H1 (cell line): ENCODE measurements at places on chromosomes 6 and 20.

GRCh38 chr6:112503091-112503596 is 156.0 kb downstream of the RFPL4B start:
- no peak for DNase-seq

GRCh38 chr6:164741938-164742451 is 567.4 kb downstream of the C6orf118 start:
- no peak for DNase-seq

GRCh38 chr6:111776236-111777221 is 96.7 kb downstream of the FYN start:
- DNase-seq: no peak

DNA sequence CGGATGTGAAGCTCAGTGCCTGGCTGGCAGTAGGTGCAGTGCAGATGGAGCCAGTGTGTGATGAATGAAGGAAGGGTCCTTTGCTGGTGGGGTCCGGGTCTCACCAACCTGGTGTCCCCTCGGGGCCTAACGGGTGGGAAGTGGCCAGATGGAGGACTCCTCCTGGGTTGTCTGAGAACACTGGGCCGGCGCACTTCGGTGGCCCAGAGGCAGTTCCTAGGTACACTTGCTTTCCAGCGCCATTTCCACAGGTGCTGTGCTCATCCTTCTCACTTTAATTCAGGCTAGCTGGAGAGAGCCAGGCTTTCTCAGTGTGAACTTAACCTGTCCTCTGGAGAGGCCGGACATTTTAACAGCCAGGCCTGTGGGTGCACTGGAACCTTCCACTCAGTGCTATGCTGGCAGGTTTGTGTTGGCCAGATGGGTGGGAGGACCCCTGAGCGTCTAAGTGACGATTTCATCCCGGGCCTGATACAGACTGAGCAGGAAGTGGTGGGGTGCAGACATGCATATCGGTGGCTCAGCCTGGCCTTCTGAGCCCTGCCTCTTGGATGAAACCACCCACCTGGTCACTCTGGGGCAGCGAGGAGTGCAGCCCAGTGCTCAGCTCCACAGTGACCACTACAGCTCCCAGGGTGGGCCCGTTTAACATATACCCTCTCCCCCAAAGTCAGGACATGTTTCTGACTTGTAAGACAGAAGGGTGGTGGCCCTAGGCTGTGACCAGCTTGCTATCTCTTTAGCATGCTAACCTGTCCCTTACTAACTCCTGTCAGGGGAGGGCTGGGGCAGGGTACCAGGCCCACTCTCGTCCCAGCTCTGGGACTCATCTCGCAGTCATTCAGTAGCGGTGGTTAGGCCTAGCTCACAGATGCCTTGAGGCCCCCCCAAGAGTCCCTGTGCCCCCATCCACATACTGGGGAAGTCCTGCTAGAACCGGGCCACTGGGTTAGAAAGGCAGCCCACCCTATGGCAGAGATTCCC is 8.2 kb upstream of the PYGB start:
- DNase-seq: no peak

DNA sequence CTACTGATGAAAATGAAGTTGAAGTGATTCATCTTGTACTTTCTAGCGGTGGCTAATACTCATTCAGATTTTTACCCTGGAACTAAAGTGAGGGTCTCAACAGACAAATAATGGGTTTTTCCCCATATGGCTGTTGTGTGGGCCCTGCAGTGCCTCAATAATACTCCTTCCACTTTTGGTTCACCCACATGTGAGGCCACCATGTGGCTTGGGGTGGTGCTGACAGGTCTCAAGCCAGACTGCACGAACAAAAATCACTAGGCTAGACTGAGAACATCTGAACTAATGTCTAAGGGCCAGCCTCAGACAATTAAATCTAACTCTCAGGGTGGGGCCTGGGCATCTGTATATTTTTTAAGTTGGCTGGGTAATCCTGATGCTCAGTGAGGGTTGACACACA is 7.9 kb upstream of the COL12A1 start:
- no peak for DNase-seq

DNA sequence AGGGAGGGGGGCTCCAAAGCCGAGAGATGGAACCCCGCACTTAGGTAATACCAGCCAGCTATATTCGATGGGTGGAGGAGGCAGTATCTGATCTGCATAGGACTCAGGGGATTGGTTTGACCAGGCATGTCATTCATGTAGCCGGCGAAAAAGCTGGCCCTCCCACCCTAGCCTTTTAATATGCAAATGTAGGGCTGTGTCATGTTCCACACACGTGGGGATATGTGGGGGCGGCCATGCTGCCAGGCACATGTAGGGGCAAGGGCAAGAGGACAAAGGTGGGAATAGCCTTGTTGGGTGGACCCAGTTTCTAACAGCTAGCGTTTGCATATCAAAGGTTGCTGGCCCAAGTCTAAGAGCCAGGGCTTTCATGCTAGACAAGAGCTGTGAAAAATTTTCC is 39.1 kb upstream of the DDR1 start:
- DNase-seq: no peak

DNA sequence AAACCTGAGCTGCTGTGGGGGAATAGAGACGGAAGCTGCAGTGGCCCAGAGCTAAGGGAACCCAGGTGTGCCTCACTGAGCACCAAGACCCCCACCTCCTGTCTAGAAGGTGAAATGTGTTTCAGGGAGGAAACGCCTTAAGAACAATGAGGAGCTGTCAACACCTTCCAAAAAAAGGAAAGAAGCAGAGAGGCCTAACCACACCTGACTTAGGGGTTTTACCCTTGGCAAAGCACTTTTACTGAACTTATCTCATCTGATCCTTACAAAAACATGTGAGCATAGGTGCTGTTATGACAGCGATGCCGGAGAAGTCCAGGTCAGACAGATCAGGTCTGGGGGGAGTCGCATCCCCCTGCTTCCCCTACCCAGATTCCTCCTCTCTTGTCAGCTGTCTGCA is 16.1 kb upstream of the CDKN1A start:
- DNase-seq: no peak
